ENCODE measurements at places on chromosomes 3 and 15. TPM values are rescaled to one million over a fixed set of nuclear protein-coding genes. Genes with fewer than 3 reads are reported as not detected.

Gene RTP1
- total RNA-seq, result not detected

Gene PROK2
- total RNA-seq, result not detected

Gene RIOX2
- total RNA-seq, result 32.8 TPM

Gene PDCD10
- 64.1 TPM for total RNA-seq

DNA sequence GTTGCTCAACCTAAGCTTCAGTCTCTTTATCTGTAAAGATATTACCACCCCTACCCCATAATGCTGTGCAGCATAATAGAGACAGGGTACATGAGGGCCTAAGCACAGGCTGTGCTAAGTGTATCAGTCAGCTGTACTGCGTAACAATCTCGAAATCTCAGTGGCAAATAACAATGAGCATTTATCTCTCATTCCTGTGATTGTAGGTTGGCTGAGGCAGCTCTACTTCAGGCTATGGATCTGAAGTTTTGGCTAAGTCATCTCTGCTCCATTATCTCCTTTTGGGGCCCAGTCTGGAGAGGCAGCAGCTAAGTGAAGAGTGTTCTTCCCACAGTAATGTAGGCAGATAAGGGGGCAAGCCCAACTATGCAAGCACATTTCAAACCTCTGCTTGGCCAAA is 7.1 kb upstream of the SLC6A11 start:
- no peaks in the 10 kb centered on the region for H3K4me1 ChIP-seq
- no peak overlapping the region for H3K27ac ChIP-seq
- no peaks in the 10 kb centered on the region for H3K27me3 ChIP-seq
- no peaks in the 10 kb centered on the region for H3K36me3 ChIP-seq

GRCh38 chr15:50082066-50082465 is 37.0 kb downstream of the ATP8B4 start:
- no peaks in the 10 kb centered on the region for H3K4me1 ChIP-seq
- no peak overlapping the region for H3K4me3 ChIP-seq
- H3K27me3 ChIP-seq, result no peaks in the 10 kb centered on the region
- no peaks in the 10 kb centered on the region for H3K36me3 ChIP-seq
- DNase-seq, result no peak

DNA sequence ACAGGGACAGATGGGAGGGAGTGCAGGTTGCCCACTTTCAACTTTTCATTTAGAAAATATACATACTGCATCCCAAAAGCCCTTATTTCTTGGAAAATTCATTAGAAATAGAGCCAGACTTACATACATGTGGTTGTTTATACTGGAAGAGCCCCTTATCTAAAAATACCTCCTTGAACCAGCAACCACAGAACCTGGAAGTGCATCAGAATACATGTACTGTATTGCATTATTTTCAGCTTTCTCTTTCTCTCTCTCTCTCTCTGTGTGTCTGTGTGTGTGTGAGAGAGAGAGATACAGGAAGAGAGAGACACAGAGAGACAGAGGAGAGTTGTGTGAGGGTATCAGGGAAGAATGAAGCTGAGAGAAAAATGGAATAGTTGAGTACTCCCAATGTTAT is 29.5 kb upstream of the LSAMP start:
- no peaks in the 10 kb centered on the region for H3K4me1 ChIP-seq
- no peaks in the 10 kb centered on the region for H3K36me3 ChIP-seq
- no peak overlapping the region for H3K27ac ChIP-seq
- H3K27me3 ChIP-seq, result no peaks in the 10 kb centered on the region
- DNase-seq, result no peak

Gene FAIM
- total RNA-seq, result 9.3 TPM

- H3K27ac ChIP-seq, result no peak overlapping the region
- no peak overlapping the region for H3K4me3 ChIP-seq
- DNase-seq, result no peak
- H3K4me1 ChIP-seq, result peaks cover 18% of the 10 kb centered on the region
These were observed 3.1 kb upstream of the NR1I2 start for GRCh38 chr3:119778811-119779210.

GRCh38 chr3:139732729-139733128 is 55.0 kb upstream of the NMNAT3 start:
- DNase-seq, result no peak
- H3K36me3 ChIP-seq, result no peaks in the 10 kb centered on the region
- no peaks in the 10 kb centered on the region for H3K4me1 ChIP-seq
- no peak overlapping the region for H3K4me3 ChIP-seq

DNA sequence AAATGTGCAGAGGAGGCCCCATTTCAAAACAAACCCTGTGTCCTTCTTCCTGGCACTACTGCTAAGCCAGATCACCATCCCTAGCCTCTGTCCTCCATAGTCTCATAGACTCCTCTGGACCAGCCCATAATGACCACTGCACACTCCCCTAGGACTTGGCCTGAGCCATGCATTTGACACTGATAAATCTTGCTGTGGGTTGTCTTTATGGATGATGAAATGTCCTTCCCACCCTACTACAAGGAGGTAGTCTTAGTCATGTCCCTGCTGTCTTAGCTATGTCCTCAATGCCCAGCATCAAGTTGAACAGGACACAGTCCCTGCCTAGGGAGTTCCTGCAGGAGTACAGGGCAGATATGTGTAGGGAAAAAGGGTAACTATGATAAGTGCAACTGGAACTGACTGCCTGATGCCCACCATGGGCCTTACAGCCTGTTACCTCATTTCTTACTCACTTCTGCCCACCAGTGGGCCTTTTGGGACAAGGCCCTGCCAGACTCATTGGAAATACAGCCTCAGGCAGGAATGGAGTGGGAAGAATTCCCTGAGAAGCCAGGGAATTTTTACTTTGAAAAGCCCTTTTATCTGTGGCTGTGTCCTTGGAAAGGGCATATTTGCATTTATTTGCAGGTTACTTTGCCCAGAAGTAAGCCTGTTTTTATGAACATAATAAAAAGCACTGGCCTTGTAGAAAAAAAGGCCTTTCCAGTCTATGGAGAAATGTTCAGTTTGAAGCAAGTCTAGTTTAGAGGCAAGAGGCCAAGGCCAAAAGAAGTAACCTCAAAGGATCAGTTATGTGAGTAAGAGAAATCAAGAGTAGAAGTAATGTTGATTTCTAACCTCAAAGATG is 199.6 kb upstream of the EIF1B start:
- DNase-seq, result no peak
- no peak overlapping the region for H3K27ac ChIP-seq
- no peaks in the 10 kb centered on the region for H3K27me3 ChIP-seq
- H3K36me3 ChIP-seq, result no peaks in the 10 kb centered on the region

GRCh38 chr3:194154346-194154745 is 18.4 kb downstream of the HES1 start:
- H3K27ac ChIP-seq, result no peak overlapping the region
- no peaks in the 10 kb centered on the region for H3K4me1 ChIP-seq

- no peak overlapping the region for H3K4me3 ChIP-seq
- H3K36me3 ChIP-seq, result no peaks in the 10 kb centered on the region
- no peak overlapping the region for H3K27ac ChIP-seq
- DNase-seq, result no peak
These were observed 50.7 kb upstream of the GOLGA6L2 start for GRCh38 chr15:23497710-23498111.

- no peak overlapping the region for H3K27ac ChIP-seq
- DNase-seq, result no peak
- H3K27me3 ChIP-seq, result no peaks in the 10 kb centered on the region
- H3K4me1 ChIP-seq, result no peaks in the 10 kb centered on the region
- H3K4me3 ChIP-seq, result no peak overlapping the region
These were observed 63.2 kb downstream of the ASB7 start for GRCh38 chr15:100665570-100665969.

DNA sequence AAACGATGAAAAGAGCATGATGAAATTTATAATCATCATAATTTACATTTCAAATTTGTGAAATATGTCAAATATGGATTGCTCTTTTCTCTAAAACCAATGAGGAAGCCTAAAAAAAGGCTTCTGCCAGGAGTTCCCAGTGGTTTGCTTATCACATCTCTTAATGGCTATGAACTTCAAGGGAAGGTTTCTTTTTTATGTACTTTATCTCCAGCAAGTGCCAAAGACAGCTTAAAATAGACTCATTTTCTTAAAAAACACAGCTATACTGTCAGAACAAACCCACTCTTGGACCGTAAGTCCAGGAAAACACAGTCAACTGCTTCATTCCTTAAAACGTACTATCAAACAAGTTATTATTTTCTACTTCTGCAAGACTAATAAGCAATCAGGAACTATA is 80.2 kb downstream of the DLG1 start:
- no peak for DNase-seq
- H3K4me3 ChIP-seq, result no peak overlapping the region
- H3K27ac ChIP-seq, result no peak overlapping the region
- H3K36me3 ChIP-seq, result no peaks in the 10 kb centered on the region
- no peaks in the 10 kb centered on the region for H3K27me3 ChIP-seq

- H3K4me3 ChIP-seq, result no peak overlapping the region
- no peak overlapping the region for H3K27ac ChIP-seq
- no peak for DNase-seq
These were observed 24.8 kb downstream of the ZBTB38 start for GRCh38 chr3:141392897-141393734.

Gene GBE1
- total RNA-seq, result 42.4 TPM

- H3K4me3 ChIP-seq, result no peak overlapping the region
- no peaks in the 10 kb centered on the region for H3K27me3 ChIP-seq
- no peak overlapping the region for H3K27ac ChIP-seq
- H3K4me1 ChIP-seq, result no peaks in the 10 kb centered on the region
- H3K36me3 ChIP-seq, result no peaks in the 10 kb centered on the region
These were observed 253.9 kb downstream of the EDEM1 start for GRCh38 chr3:5441401-5441800.

DNA sequence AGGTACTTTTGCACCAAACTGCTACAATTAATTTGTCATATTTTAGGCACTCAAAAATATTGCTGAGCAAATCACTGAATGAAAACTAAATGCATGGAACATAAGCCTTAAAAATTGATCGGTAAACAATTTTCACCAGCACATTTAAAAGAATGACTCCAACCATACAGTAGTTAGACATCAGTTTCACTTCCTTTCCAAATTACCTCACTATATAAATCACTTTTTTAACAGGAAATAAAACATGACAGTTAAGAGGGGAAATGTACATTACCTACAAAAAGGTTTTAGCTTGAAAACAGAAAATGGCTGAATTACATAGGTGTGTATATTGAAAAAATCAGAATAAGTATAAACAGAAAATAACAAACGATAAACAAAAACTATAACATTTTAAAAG is 108.4 kb downstream of the SERPINI1 start:
- no peaks in the 10 kb centered on the region for H3K4me1 ChIP-seq
- H3K4me3 ChIP-seq, result no peak overlapping the region
- DNase-seq, result no peak
- no peaks in the 10 kb centered on the region for H3K27me3 ChIP-seq
- H3K27ac ChIP-seq, result no peak overlapping the region

GRCh38 chr15:45441686-45442085 is 63.3 kb upstream of the GATM start:
- H3K4me1 ChIP-seq, result peaks cover 8% of the 10 kb centered on the region
- DNase-seq, result no peak
- no peaks in the 10 kb centered on the region for H3K27me3 ChIP-seq
- no peaks in the 10 kb centered on the region for H3K36me3 ChIP-seq
- H3K4me3 ChIP-seq, result no peak overlapping the region

Gene SETMAR
- total RNA-seq, result 17.0 TPM

Gene PPM1L
- total RNA-seq, result 0.21 TPM

DNA sequence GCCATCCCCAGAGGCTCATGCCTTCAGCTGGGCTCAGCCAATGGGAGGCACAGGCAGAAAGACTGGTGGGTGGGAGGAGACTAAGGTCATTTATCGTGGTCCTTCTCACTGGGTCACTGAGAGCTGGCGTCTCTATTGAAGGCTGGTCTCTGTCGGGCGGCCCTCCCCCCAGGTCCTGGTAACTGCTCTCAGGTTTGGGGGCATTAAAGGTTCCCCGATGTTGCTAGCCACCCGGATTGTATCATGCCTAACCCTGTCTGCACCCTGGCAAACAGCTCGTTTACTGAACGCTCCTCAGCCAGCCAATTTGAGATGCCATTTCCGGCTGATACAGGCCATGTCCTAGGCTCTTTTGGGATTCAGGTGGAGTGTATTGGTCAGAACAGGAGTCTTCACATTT is 10.5 kb downstream of the SELENOS start:
- no peaks in the 10 kb centered on the region for H3K27me3 ChIP-seq
- no peak overlapping the region for H3K27ac ChIP-seq
- peaks cover 3% of the 10 kb centered on the region for H3K36me3 ChIP-seq
- H3K4me1 ChIP-seq, result peaks cover 28% of the 10 kb centered on the region

Gene BFSP2
- 7.1 TPM for total RNA-seq

- no peak overlapping the region for H3K4me3 ChIP-seq
- DNase-seq, result no peak
- peaks cover 11% of the 10 kb centered on the region for H3K36me3 ChIP-seq
- H3K27me3 ChIP-seq, result no peaks in the 10 kb centered on the region
These were observed 9.7 kb upstream of the FBXL22 start for GRCh38 chr15:63587527-63587926.

DNA sequence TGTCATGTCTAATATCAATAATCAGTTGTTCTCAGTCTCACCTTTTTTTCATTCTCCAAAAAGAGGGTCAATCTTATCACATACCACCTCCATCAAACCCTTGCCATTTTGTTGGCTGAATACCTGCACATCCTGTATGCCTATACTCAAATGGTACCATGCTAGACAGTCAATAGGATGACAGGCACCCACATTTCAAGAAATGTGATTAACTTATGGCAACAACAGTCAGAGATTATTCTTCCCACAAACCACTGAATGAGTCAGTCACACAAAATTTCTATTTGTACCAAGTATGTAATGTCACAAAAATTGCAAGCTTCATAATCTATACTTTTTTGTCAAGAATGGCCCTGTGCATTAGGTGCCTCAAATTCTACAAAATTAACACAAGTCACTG is 5.1 kb upstream of the SLC27A2 start:
- no peak overlapping the region for H3K4me3 ChIP-seq
- H3K27ac ChIP-seq, result no peak overlapping the region
- H3K36me3 ChIP-seq, result no peaks in the 10 kb centered on the region
- H3K4me1 ChIP-seq, result no peaks in the 10 kb centered on the region

DNA sequence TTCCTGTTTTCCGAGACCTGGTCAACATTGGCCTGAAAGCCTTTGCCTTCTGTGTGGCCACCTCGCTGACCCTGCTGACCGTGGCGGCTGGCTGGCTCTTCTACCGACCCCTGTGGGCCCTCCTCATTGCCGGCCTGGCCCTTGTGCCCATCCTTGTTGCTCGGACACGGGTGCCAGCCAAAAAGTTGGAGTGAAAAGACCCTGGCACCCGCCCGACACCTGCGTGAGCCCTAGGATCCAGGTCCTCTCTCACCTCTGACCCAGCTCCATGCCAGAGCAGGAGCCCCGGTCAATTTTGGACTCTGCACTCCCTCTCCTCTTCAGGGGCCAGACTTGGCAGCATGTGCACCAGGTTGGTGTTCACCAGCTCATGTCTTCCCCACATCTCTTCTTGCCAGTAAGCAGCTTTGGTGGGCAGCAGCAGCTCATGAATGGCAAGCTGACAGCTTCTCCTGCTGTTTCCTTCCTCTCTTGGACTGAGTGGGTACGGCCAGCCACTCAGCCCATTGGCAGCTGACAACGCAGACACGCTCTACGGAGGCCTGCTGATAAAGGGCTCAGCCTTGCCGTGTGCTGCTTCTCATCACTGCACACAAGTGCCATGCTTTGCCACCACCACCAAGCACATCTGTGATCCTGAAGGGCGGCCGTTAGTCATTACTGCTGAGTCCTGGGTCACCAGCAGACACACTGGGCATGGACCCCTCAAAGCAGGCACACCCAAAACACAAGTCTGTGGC is 16.9 kb downstream of the TMEM43 start:
- H3K36me3 ChIP-seq, result peaks cover 9% of the 10 kb centered on the region
- no peaks in the 10 kb centered on the region for H3K27me3 ChIP-seq
- no peak overlapping the region for H3K27ac ChIP-seq
- peaks cover 16% of the 10 kb centered on the region for H3K4me1 ChIP-seq
- H3K4me3 ChIP-seq, result no peak overlapping the region
- DNase-seq, result no peak

Data from GM12878 (cell line).